ENCODE measurements at places on chromosomes 4 and X.

DNA sequence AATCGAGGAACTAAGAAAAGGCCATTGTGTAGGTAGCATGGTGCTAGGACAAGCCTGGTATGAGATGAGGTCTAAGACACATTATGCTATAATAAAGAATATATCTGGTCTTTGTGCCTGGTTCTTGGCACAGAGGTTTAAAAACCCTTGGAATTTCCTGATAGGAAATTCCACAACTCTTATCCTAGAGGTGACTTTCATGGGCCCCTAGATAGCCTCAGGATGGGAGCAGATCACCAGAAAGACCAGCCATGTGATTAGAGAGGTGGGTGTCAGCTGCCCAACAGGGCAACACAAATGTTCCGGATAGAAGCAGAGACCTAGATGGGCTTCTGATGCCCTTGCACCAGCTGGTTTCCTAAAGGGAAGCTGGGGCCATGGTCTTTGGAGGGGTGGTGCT is 107.2 kb downstream of the SCD5 start:
- DNase-seq, result no peak

DNA sequence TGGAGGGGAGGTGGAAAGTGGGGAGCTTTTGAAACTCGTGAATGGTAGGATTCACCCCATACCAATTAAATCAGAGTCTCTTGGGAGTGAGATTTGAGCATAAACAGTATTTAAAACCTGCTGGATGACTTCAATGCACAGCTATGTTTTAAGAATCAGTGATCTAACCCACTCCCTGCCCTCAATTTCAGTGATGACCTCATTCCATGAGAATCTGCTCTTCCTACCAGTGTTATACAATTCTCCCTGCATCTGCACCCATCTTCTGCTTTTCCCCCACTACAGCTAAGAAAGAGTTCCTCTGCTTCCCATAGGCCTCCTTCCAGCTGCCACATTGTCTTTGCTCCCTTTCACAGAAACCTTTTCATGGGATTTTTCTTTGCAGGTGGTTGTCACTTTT is 18.3 kb upstream of the H2AZ1 start:
- no peak for DNase-seq

DNA sequence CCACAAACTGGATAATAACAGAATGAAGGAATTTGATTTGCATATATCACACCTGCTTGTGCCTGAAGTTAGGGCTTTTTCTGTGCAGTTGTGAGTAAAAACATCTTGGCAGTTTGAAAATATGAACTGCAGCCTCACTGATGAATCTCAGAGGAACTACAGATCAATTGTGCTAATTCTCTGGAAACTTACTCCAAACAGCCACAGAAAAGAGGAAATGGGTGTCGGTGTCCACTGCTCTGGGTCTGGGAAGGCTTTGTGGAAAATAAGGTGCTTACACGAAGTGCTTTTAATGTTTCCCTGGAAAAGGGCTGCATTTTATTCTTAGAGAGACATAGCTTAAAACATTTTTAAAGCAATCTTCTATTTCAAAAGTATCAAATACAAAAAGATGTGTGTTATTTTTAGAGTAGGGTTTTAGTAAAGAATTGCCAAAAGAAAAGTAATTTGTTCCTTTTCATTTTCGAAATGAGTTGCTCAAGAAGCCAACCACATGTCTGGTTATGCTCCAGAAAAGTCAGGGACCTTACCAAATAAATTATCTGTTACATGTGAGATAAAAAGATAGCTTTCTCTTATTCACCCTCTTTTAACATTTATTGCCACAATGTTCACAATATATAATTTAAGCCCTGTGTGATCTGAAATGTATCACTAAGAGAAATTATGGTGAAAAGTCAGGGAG is 240.1 kb downstream of the FRAS1 start:
- no peak for DNase-seq

GRCh38 chr4:44806071-44806470 is 79.7 kb upstream of the GNPDA2 start:
- no peak for DNase-seq

DNA sequence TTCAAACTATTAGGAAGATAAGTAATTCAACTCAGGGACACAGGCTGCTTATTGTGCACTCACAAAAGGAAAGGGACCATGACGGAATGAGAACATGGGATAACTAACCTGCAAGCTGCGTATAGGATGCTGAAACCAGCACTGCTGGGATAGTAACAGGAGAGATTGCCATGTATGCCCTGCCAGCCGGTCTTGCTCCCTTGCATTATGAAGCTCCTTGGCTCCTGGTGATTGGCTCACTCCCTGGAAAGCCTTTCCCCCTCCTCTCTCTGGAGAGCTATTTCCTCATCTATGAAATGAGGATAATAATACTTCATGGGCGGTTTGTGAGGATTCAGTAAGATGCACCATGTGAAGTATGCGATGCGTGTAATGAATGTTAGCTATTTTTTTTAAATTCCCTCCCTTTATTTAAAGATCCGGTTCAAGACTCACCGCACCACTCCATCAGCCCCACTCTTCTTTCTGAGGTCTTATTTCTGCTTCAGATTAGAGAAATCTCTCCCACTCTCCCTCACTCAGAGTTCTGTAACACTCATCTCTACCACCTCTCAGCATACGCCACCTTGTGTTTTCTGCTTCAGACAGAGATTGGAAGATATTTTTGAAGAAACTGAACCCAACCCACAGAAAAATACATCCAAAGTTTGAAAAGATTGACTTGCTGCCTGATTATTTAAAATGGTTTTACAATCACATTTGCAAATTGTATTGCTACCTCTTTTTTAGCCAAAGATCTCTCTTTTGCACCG is 18.4 kb downstream of the MSMO1 start:
- no peak for DNase-seq

GRCh38 chr4:123599920-123600810 is 203.6 kb downstream of the SPRY1 start:
- peak; percentile 38 for DNase-seq

GRCh38 chr4:15516494-15516893 is 46.8 kb downstream of the CC2D2A start:
- DNase-seq, result no peak

DNA sequence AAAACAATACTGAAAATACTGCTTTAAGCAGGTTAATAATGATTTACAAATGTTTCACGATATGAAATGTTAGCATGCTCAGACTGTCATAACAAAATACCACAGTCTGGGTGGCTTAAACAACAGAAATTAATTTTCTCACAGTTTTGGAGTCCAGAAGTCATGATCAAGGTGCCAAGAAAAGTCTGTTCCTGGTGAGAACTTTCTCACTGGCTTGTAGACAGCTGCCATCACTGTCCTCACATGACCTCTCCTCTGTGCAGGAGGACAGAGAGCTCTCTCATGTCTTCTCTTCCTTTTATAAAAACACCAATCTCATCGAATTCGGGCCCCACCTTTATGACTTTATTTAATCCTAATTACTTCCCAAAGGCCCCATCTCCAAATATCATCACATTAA is 426.7 kb downstream of the KLHL13 start:
- DNase-seq, result no peak

DNA sequence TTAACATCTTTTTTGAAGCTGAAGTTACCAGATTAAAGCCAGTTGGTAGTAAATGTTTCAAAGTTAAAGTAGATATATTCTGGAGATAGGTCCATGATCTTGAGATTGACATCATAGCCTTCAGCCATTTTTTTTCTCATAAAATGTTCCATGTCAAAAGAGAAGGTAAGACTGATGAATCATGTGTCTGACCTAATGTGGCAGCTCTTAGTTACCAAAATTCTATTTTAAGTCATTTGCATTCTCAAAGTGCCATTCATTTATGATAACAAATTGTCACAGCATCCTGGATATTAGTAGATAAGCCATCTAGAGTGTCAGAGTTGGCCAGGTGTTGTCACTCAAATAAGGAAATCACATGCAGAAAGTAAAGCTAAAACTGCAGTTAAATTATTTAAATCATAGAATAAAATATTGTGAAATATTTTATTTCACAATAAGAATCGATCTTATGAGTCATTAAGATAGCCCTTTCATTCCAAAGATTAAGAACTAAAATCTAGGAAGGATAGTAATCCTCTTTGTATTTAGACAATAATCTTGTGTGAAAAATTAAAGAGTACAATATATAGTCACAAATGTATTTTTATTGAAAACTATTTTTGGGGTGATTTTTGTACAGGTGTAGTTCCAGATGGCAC is 65.7 kb upstream of the ADAD1 start:
- no peak for DNase-seq

DNA sequence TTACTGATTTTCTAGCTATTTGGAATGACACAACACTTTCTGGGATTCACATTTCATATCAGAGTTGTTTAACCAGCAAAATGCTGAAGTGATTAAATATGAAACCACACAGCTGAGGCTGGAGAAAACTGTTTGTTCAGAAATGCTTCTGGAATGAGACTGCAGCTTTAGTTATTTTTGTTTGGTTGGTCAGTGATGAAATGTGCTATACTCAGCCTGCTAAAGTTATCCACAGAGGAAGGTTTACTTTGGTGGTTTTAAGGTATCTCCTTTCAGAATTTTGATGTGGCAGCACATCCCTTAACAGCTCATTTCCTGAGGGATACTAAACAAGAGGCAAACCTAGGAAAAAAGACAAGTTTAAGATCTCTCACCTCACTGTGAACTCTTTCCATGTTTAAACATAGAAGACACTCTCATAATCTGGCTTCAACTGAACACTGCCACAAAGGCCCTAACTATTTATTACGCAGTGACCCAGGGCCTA is 106.6 kb upstream of the PDE5A start:
- DNase-seq, result no peak

DNA sequence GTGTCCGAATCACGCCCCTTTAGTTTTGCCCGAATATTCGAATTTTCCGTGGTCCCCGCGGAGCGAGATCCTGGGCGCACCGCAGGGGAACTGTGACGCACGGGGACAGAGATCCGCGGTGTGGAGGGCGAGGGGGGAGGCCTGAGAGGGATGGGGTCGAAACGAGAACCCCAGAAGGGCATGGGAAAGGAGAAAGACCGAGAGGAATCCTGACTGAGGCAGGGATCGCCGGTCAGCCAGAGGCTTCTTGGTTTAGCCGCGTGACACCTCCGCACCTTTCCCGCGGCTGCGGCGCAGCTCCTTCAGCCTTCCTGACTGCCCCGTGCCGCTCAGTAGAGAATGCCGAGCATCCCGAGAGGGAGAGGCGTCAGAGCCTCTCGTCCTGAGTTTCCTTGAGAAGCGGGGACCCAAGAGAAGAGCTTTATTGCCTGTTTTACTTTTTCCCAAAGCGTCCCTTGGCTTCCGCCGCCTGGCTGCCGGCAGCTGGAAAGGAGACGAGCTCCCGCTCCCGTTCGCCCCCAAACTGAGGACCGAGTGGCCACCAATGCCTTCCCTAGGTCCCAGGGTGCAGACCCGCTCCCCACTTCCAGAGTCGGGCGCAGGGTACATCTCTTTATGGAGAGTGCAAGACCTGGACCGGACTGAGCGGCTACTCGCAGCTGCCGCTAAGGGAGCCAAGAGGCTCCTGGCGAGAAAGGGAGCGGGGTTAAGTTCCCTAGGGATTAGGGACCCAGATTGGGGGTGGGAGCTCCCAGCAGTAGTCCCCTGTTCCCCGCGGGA is 911 bp upstream of the GPR50 start:
- DNase-seq, result no peak

GRCh38 chr4:81923140-81923539 is 450.7 kb downstream of the HNRNPD start:
- DNase-seq, result no peak

DNA sequence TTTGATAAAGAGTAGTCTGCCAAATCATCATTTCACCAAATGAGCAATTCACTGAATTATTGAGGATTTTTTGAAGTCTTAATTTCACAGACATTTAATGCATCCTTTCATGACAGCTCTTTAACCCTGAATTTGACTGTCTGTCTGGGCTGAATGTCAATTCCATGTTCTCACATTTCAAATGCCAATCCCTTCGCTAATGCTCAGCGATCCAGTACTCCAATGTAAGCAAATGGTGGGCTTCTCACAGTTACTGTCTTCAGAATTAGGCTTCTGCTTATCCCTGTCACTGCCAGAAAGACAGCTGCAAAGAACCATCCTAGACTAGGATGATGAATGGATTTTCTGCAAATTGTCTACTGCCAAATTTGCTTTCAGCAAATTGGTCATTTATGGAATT is 36.2 kb upstream of the USP38 start:
- no peak for DNase-seq

- DNase-seq, result no peak
Observed at GRCh38 chrX:125947501-125947900, 218.6 kb downstream of the DCAF12L2 start.

- DNase-seq, result no peak
Observed at GRCh38 chrX:50622751-50623150, 152.1 kb upstream of the DGKK start.

GRCh38 chrX:133171962-133172708 is 46.0 kb downstream of the TFDP3 start:
- DNase-seq, result no peak

GRCh38 chrX:1475881-1476280 is 23.2 kb upstream of the ASMTL start:
- no peak for DNase-seq

DNA sequence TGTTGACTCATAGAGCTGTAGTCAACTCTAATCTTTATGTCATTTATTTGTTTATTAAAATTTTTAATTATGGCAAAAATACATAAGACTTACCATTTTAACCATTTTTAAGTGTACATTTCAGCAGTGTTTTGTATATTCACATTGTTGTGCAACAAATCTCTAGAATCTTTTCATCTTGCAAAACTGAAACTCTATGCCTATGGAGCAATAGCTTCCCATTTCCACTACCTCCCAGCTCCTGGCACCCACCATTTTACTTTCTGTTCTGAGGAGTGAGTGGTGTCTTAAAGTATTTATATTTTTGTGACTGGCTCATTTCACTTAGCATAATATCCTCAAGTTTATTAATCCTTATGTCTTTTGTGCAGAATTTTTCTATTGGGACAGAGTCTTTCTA is 181.0 kb downstream of the GPAT3 start:
- DNase-seq, result no peak

DNA sequence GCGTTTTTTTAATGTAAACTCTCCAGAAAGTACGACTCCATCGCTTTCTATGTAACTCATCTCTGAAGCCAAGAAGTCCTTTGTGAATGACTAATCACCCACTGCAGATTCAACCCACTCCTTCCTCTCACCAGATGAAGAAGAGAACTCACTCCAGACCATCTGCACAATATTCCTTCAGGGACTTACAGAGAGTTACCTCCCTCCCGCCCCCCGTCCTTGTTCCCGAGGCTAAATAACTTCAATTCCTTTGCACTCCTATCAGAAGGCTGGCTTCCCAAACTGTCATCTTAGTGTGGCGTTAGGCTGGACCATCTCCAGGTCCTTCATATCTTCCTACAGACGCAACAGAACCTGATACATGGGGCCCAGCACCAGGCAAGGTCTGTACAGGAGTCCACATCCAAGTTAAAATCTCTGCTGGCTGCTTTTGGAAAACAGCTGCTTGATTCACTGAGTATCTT is 82.4 kb downstream of the AFAP1 start:
- no peak for DNase-seq

GRCh38 chr4:77284036-77284435 is 127.0 kb downstream of the CCNG2 start:
- DNase-seq, result no peak

DNA sequence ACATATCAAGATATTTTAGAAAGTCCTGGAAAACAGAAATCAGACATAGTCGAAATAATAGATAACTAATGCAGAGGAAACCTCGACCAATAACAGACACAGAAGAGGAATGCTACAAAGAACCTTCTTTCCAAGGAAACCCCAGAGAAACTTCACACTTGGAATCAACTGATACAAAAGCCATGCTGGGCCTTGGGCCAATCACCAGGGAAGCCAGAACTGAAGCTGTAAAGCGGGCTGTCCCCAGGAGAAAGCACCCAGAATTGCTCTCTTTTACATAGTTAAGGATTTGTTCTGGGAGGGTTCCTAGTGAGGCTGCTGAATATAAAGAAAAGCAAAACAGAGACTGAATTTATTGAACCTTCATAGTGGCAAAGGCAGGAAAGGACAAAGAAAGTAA is 100.5 kb downstream of the PRDM5 start:
- no peak for DNase-seq

GRCh38 chr4:8181844-8182243 is 17.2 kb upstream of the SH3TC1 start:
- DNase-seq, result no peak

Measured in neural crest cell (in vitro differentiated cells).